Breast epithelium (tissue), 4 donors: ENCODE measurements at places on chromosomes 2 and 18. TPM values are rescaled to one million over a fixed set of nuclear protein-coding genes. Genes with fewer than 3 reads are reported as not detected.

DNA sequence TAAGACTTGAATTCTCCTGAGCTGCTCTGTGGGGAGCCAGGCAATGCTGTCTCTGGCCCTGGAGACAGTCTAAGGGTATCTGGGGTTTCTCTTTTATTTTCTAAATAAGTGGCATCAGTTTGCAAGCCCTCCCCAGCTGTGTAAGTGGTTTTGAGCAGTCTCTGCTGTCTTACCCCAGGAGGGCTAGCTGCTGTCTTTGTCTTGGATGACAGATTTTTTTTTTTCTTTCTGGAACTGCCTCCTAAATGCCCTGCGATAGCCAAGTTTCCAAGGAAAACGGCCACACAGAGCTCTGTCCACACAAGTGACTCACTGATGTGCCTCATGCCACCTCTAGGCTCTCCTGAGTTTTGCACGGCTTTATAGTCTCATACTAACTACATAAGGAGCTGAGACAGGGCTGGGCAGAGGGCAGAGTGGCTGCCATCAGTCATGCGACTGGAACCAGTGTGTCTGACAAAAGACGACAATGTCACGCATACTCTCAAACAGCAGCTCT lies 37.2 kb upstream of the THOC1 start:
- H3K36me3 ChIP-seq, result no peaks in the 10 kb centered on the region
- H3K27me3 ChIP-seq, result no peaks in the 10 kb centered on the region
- no peak overlapping the region for H3K27ac ChIP-seq
- DNase-seq, result no peak
- H3K4me3 ChIP-seq, result no peak overlapping the region

GRCh38 chr18:58993260-58993659 lies 128.6 kb downstream of the ZNF532 start:
- no peak overlapping the region for H3K4me3 ChIP-seq
- DNase-seq, result no peak
- no peaks in the 10 kb centered on the region for H3K4me1 ChIP-seq
- no peaks in the 10 kb centered on the region for H3K36me3 ChIP-seq

Gene UGT1A8
- not detected for total RNA-seq

DNA sequence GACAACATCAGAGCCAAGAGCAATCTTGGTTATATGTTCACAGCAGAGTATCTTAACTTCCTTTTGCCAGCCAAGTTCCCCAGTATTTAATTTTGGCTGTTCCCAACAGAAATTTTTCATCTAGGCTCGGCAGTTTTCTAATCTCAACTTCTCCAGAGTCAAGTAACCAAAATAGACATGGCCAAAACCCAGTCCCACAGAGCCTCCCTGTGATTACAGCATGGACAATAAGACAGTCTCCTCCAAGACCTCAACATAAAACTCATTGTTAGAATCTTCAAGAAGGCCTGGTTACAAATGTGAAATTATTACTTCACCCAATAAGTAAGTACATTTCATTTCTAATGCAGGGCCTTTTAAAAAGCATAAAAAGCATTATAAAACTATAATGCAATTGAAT lies 445.7 kb downstream of the NCKAP5 start:
- DNase-seq, result no peak
- H3K27me3 ChIP-seq, result no peaks in the 10 kb centered on the region

DNA sequence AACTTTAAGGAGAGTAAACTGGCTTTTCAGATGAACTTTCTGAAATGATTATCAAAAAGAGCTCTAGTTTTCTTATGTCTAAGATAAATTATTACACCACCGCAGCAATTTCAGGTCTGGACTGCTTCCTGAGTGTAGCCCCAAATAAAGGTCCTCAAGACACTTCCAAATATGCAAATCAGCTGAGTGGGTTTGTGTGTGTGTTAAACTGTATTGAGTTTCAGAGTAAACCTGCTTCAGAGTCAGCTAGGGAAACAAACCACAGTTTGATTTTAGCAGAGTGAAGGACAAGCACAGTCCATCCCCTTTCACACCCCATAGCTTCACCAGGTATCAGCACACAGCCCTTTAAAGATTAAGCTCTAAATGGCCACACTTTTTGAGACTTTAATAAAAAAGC lies 168.7 kb downstream of the NRXN1 start:
- no peak overlapping the region for H3K4me3 ChIP-seq
- no peak overlapping the region for H3K27ac ChIP-seq
- no peak for DNase-seq
- no peaks in the 10 kb centered on the region for H3K27me3 ChIP-seq
- no peaks in the 10 kb centered on the region for H3K4me1 ChIP-seq

- H3K4me3 ChIP-seq, result no peak overlapping the region
- no peaks in the 10 kb centered on the region for H3K27me3 ChIP-seq
- H3K27ac ChIP-seq, result no peak overlapping the region
- no peaks in the 10 kb centered on the region for H3K4me1 ChIP-seq
- no peak for DNase-seq
Observed at GRCh38 chr2:28496781-28497180, 921 bp downstream of the PLB1 start.

Gene TTC32
- 17.8 TPM for total RNA-seq

DNA sequence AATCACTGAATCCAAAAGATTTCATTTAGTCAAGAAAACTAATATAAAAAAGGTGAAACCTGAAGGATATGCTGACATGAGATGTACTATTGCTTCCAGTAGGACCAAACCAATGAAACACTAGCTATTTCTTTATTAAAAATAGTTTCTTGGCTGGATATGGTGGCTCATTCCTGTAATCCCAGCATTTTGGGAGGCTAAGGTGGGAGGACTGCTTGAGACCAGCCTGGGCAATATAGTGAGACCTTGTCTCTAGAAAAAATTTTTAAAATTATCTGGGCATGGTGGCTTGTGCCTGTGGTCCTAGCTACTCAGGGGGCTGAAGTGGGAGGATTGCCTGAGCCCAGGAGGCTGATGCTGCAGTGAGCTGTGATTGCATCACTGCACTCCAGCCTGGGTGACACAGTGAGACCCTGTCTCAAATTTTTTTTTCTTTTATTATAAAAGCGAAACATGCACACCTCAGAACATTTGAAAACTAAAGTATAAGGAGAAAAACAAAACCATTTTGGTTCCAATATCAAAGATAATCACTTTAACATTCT lies 266.2 kb downstream of the TGIF1 start:
- no peak overlapping the region for H3K4me3 ChIP-seq
- no peaks in the 10 kb centered on the region for H3K27me3 ChIP-seq
- no peaks in the 10 kb centered on the region for H3K4me1 ChIP-seq
- H3K27ac ChIP-seq, result no peak overlapping the region
- no peak for DNase-seq
- no peaks in the 10 kb centered on the region for H3K36me3 ChIP-seq

- H3K27me3 ChIP-seq, result no peaks in the 10 kb centered on the region
- no peaks in the 10 kb centered on the region for H3K4me1 ChIP-seq
- DNase-seq, result no peak
- no peak overlapping the region for H3K4me3 ChIP-seq
- no peak overlapping the region for H3K27ac ChIP-seq
Observed at GRCh38 chr2:107086497-107086896, 200.5 kb upstream of the ST6GAL2 start.

DNA sequence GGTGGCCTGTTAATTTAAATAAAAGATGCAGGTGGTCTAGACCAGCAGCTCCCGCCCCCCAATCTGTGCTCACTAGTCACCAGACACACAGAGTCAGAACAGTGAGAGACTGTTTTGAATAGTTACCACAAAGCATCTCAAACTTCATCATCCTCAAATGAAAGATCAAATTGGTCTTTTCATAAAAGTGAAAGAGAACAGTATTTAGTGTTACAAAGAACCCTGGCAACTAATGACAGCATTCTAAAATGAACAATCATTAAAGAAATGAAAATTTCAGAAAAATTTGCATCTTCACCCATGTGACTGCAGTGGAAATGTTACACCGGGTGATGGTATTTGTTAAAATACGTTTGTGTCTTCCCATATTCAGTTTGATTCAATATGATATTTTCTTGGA lies 65.5 kb upstream of the PMAIP1 start:
- H3K4me3 ChIP-seq, result no peak overlapping the region
- H3K27me3 ChIP-seq, result no peaks in the 10 kb centered on the region
- no peak for DNase-seq
- no peaks in the 10 kb centered on the region for H3K4me1 ChIP-seq
- no peaks in the 10 kb centered on the region for H3K36me3 ChIP-seq
- no peak overlapping the region for H3K27ac ChIP-seq

Gene MYOM1
- 5.9 TPM for total RNA-seq

Gene GALR1
- total RNA-seq, result under 0.01 TPM

GRCh38 chr18:50953822-50954221 lies 14.0 kb upstream of the ELAC1 start:
- no peaks in the 10 kb centered on the region for H3K4me1 ChIP-seq
- no peak for DNase-seq
- H3K4me3 ChIP-seq, result no peak overlapping the region
- no peak overlapping the region for H3K27ac ChIP-seq
- H3K36me3 ChIP-seq, result no peaks in the 10 kb centered on the region

Gene MRPL44
- total RNA-seq, result 22.4 TPM

DNA sequence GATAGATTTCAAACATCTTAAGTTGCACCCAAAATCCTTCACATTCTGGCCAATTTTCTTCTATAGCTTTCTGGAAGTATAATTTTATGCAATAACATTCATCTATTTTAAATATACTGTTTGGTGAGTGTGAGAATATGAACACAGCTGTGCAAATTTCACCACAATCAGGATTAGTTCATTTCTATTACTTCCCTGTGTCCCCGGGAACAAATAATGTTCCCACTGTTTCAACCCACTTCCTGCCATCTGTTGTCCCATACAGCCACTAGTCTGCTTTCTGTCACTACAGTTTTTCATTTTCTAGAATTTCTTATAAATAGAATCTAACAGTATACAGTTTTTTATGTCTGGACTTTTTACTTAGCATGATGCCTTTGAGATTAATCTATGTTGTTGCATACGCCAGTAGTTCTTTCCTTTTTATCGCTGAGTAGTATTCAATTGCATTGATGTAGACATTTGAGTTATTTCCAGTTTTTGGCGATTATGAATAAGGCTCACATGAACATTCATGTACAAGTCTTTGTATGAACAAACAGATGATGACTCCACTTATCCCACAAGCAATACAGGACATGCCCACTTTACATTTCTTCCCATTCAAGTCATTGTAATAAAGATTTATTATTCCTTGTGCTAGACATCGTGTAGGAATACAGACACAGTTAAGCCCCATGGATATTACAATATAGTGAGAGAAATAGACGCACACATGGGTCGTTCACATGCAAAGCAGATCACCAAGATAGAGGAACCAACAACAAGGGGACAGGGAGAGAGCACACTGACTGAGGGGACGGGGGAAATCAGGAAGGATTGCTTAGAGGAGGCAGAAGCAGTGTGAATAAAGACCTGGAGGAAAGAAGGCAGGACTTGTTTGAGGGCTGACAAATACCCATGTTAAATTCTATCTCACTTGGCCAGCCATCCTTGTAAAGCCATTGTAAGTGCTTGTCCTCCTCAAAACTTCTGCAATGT lies 72.9 kb upstream of the PAX8 start:
- H3K36me3 ChIP-seq, result no peaks in the 10 kb centered on the region
- no peaks in the 10 kb centered on the region for H3K4me1 ChIP-seq
- H3K4me3 ChIP-seq, result no peak overlapping the region
- no peak for DNase-seq
- no peaks in the 10 kb centered on the region for H3K27me3 ChIP-seq

Gene EFR3B
- 0.98 TPM for total RNA-seq

- H3K4me3 ChIP-seq, result peak overlapping the region; percentile 19
- no peak for DNase-seq
- H3K4me1 ChIP-seq, result no peaks in the 10 kb centered on the region
- H3K27ac ChIP-seq, result peak overlapping the region; percentile 0
- H3K36me3 ChIP-seq, result no peaks in the 10 kb centered on the region
Observed at GRCh38 chr2:152694161-152694661, 23.1 kb downstream of the PRPF40A start.

DNA sequence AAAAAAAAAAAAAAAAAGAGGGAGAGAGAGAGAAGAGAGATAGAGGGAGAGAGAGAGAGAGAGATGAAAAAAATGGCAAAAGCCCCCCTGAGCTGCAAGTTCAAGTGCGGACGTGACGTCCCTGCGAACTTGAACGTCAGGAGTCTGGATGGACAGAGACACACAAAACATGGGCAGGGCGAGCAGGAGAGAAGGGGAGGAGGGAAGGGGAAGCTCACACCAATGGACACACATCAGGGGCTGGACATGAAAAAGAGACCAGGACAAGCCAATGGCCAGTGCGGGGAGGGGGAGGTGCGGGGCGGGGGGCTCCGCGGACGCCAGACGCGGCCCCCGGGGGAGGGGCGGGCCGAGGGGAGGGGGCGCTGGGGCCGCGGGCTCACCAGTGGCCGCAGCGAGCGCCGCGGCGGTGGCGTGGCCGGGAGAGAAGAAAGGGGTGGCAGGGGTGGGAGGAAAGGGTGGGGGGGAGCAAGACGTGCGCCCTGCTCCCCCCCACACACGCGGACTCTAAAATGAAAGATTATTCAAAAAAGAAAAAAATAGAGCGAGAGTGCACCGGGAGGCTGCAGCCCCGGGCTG lies at the start of gene BCL11A:
TSS of gene BCL11A (minus strand) at position 160 of the 579 bp plus-strand sequence. CDS start 384 bp downstream, outside the sequence.
- H3K36me3 ChIP-seq, result no peaks in the 10 kb centered on the region
- H3K27me3 ChIP-seq, result no peaks in the 10 kb centered on the region
- H3K4me3 ChIP-seq, result peak within 1 kb of the TSS; percentile 73
- no peak for DNase-seq
- peak within 1 kb of the TSS; percentile 45 for H3K27ac ChIP-seq
- no peaks in the 10 kb centered on the region for H3K4me1 ChIP-seq

Gene PROKR1
- not detected for total RNA-seq

GRCh38 chr2:47034973-47035609 lies 119.5 kb upstream of the MCFD2 start:
- no peaks in the 10 kb centered on the region for H3K27me3 ChIP-seq
- H3K27ac ChIP-seq, result peak overlapping the region; percentile 98
- no peaks in the 10 kb centered on the region for H3K36me3 ChIP-seq
- peaks cover 30% of the 10 kb centered on the region for H3K4me1 ChIP-seq
- no peak for DNase-seq
- H3K4me3 ChIP-seq, result no peak overlapping the region
